Stimulated activated CD8-positive, alpha-beta memory T cell treated with anti-CD3 and anti-CD28 coated beads, Interleukin-15, amount 100 ng/mL, for 1 hour (primary cell): ENCODE measurements at places on chromosomes 1 and 21.

DNA sequence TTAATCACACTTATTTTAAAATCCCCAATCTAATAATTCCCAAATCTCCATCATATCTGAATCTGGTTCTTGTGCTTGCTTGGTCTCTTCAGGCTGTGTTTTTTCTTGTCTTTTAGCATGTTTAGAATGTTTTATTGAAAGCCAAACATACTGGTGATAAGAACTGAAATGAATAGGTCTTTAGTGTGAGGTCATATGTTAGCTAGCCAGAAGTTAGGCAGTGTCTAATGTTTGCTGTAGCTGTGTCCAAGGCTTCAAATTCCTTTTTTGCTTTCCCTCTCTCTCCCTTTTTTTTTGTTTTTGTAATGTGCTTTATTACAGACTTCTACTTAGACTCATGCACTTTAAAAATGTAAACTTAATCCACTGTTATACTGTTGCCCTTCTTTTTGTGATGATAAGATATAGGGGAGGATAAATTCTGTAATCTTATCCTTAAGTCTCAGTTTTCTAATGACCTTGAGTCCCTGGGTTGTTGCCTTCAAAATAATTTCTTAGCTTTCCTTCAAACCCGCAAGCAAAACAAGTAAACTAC lies 725.1 kb downstream of the BRINP3 start:
- no peak for DNase-seq

DNA sequence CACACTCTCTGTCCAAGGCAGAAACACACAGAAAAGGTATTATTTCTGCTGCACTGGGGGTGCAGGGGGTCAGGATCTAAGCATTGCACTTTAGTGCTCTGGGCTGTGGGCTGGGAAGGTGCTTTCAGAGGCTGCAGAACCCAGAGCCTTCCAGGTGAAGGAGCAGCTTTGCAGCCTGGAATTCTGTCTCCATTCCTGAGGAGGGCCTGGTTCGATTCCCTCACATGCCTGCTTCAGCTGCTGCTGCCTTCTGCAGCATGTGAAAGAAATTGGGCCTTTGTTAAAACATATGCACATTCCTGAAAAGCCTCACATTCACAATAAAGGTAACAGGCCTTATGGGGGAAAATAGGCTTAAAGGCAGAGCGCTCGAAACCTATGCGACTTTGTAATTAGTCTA lies 35.9 kb downstream of the VTCN1 start:
- DNase-seq = no peak

DNA sequence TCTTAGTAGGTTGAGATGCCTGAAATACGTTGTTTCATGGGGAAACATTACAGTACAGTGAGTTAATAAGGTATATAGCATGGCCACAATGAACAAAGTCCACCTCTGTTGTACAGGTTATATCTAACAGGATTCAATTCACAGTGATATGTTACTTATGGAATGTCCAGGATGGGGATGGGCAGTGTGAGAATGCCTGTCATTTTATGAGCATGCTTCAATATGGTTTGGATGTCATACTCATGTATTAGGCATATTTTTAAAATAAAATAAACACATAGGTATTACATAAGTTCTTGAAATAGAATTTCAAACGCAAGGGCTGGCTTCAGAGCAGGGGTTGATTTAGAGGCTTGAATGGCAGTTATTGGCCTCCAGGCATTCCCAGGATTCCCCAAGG lies 6.1 kb upstream of the PHLDA3 start:
- no peak for DNase-seq

GRCh38 chr1:26188477-26188876 lies 1.9 kb upstream of the CATSPER4 start:
- no peak for DNase-seq

GRCh38 chr1:185500001-185500626 lies 183.1 kb upstream of the IVNS1ABP start:
- no peak for DNase-seq
